ENCODE measurements at places on chromosomes 4 and X.

GRCh38 chr4:185263419-185263818 lies 54.0 kb downstream of the SNX25 start:
- no peak for DNase-seq

DNA sequence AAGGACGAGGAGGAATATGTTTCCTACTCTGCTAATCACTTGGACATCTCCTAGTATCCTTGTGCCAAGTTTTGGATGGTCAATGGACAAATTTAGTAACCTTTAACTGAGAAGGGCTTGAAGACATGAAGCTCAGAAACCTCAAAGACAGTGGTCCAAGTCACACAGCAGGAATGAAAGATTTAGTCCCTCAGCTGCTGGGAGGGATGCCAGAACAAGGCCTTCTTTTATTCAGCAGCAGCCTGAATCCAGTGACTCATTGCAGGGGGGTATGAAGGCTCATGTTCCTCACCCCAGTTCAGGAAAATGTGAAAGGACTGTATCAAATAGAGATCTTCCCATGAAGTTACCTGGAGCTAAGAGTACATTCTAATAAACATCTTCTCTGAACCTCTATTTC lies 214.9 kb upstream of the UGT8 start:
- DNase-seq: no peak

DNA sequence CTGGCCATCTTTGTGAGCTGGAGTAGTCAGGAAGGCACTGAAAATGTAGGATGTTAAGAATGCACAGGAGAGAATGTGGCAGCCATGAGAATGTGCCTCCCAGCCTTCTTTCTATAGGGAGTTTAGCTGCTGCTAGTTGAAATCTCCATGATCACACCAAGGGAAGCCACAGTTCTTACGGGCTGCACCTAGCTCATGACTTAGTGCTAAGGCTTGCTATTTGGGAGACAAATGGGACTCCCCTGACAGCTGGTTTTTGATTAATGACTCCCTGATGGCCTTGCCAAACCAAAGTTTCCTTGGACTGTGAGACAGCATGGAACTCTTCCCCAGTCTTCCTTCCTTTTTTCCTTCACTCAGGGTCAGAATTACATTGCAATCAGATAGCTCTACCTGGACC lies 9.2 kb downstream of the CTSO start:
- no peak for DNase-seq

DNA sequence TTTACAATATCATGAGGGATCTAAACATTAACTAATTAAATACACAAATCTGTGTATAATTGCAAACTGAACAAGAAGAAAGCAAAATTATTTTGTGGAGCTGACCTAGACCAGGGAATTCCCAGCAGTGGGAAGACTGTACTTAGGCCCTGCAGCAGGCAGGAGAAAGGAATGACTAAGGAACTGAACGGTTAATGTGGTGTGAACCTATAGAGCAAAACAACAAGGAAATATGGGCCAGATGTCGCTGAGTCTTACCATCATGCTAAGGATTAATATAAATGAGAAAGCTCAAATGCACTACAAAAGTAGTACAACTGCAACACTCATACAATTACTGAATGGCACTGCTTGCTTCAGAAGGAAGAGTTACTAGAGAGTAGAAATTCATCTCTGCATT lies 120.3 kb upstream of the ATXN3L start:
- DNase-seq: no peak

DNA sequence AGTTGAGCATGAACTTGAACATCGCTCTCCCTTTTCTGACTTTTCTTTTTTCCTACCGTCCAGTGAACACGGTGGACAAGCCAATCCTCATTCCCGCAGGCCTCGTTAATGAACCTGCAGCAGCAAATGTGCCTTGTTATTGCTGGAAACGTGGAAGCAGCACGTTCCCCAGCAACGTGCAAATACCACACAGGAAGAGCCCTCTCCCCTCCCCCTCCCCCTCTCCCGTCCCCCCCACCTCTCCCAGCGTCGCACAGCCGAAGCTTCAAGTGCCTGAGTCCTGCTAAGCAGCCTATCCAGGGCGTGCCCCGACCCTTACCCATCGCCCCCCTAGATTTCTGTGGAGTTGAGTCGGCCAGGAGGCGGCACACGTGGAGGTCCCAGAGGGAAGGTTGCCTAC lies 219.9 kb downstream of the BCOR start:
- DNase-seq: no peak

DNA sequence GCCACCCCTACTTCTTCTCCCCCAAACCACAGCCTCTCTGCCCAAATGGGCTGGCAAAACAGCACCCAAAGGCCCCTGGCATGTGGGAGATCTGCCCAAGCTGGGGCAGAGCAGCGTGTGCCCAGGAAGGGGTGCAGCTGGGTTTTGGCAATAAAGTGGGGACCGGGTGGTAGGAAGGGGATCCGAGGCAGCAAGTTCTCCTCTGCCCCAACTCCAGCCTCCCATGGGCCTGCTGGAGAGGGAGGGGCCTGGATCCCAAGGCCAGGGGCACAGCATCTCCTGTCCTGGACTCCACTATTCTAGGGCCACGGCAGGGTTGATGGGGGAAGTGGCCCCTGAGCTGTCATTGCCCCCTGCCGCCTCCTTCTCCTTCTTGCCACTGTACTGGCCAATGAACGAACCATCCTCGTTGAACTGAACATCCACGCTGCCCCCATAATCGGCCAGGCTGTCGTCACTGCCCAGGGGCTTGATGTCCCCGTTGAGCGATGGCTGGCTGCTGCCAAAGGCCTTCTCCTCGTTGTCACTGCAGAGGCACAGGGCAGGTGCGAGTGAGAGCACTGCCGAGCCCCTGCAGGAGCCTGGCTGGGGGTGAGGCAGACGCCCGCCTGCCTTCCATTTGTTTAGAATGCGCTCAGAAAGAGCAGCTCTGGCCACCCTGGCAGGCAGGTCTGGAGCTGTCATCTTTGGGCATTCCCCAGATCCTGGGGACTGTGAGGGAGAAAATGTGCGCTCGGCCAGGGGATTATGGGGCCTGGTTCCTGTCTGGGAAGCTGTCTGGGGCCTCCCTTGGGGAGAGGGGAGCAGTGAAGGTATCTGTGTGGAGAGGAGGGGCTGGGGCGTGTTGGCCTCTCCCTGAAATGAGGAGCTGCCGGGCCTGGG lies 23.4 kb downstream of the L1CAM start:
- DNase-seq: no peak

DNA sequence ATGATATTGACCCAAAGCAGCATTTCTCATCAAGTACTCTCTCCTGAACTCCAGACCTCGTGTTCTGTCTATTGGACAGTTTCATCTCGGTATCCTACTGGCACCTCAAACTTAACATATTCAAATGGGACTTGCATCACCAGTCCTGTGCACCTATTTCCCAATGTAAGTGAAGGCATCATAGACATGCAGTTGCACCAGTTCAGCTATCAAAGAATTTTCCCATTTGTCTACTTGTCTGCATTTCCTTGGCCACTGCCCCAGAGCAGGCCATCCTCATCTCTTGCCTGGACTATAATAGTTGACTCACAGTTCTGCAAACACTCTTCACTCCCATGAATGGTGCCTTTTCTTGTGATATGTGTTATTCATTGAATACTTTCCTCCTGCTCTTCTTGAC lies 11.3 kb upstream of the LIMCH1 start:
- DNase-seq: no peak

GRCh38 chr4:158817562-158818296 lies 48.9 kb downstream of the FNIP2 start:
- DNase-seq: no peak

DNA sequence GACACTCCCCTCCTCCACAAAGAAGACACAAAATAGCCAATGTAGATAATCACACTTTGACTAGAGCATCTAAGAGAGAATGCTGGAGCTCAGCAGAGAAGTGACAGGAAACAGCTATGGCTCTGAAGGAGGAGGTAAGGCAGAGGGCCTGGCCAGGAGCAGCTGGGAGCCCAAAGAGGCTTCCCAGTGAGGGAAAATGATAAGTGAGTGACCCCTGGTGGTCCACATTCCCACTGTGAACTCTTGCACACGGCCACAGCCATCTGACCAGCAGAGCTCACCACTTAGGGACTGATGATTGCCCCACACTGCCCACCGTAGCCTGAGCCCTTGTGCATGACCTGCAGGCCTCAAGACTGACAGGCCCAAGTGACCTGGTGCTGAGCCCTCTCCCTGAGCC lies 162.7 kb upstream of the GALNTL6 start:
- no peak for DNase-seq

DNA sequence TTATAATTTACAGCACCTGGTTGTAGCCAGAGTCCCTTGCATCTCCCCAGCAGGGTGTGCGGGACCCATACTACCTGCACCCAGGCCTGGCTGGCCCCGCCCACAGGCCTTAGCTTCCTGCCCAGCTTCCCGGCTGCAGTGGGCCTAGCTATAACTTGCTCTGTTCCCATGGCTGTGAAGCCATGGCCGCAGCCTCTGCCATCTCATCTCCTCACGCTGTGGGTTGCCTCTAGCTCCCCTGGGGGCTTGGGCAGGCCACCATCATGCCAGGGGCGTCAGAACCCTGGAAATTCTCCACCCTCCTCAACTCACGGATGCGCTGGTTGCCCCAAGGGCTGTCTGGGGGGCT lies 26.1 kb upstream of the SORBS2 start:
- DNase-seq: no peak

DNA sequence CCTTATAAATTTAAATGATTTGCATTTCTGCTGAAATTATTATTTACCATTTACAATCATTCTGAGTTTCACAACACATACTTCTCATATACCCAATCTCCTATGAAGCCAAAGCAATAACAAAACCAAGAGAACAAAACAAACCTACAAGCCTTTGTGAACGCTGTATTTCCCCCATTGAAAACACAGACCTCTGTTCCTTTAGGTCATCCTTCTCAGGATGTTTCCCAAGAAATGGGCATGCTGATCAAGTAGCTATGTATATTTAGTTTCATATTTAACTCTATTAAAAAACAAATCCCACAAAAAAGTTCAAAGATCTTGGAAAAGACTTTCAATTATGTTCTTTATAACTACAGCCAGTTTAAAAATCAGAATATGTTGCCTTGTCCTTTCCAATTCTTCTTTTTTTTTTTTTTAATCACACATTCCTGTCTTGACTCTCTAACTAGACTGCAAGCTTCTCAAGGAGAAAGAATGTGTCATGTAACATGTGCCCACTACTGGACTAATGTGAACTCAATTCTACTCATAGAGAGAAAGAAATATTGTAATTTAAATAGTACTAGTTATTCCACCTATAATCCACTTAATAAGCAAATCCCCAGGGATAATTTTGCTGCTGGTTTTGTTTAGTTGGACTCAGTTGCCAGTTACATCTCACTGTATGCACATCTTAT lies 84.3 kb upstream of the PRSS48 start:
- no peak for DNase-seq

DNA sequence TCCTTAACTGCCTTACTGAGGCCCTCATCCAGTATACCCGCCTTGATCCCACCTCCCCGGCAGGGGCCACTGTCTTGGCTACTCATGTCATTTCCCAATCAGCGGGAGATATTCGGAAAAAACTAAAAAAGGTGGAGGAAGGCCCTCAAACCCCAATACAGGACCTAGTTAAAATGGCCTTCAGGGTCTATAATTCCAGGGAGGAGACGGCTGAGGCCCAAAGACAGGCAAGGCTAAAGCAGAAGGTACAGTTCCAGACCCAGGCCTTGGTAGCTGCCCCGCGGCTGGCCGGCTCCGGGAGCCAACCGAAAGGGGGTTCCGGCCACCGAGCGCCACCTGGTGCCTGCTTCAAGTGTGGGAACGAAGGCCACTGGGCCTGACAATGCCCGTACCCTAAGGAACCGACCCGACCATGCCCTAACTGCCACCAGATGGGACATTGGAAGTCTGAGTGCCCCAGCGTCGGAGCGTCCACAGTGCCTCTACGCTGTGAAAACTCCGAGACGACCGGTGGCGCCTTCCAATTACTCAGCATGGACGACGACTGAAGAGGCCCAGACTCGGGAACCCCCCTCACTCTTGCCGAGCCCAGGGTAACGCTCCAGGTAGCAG lies 959.6 kb downstream of the RPA4 start:
- no peak for DNase-seq

GRCh38 chrX:150446151-150446550 lies 83.0 kb downstream of the MAMLD1 start:
- no peak for DNase-seq

DNA sequence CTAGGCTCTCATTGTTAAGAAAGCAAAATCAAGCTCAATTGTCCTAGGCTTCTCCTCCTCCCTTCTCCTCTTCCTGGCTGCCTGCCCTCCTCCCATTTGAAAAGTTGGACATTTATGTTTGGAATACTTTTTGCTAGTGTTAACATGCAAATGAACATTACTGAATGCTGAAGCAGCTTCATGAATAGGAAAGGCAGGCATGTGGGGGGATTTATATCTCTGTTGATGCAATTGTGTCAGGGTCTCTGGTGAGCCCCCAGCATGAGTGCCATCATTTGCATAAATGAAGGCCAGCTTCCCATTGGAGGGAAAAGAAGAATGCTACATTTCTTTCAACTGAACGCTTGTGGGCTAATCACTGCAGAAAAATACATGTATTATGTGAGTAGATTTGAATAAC lies 160.1 kb upstream of the NDST3 start:
- no peak for DNase-seq

DNA sequence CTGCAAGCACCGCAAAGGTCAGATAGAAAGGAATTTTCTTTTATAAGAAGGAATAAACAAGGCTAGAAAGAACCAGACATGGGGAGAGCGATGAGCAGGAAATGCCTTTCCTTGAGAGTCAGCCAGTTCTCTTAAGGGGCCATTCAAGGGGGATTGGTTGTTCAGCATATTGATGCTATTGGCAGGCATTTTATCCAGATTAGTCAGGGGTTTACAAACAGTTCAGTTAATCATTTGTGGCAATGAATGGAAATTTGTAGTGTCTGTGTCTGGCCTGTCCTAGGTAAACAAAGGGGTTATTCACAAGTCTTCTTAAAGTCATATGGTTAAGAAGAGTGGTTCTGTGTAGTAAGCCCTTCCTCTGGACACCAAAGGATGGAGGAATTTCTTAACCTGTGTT lies 184.7 kb upstream of the FRMPD4 start:
- no peak for DNase-seq

GRCh38 chr4:36043901-36044300 lies 200.4 kb downstream of the ARAP2 start:
- no peak for DNase-seq

- DNase-seq: no peak
Observed at GRCh38 chrX:42117318-42117717, 194.0 kb upstream of the CASK start.

DNA sequence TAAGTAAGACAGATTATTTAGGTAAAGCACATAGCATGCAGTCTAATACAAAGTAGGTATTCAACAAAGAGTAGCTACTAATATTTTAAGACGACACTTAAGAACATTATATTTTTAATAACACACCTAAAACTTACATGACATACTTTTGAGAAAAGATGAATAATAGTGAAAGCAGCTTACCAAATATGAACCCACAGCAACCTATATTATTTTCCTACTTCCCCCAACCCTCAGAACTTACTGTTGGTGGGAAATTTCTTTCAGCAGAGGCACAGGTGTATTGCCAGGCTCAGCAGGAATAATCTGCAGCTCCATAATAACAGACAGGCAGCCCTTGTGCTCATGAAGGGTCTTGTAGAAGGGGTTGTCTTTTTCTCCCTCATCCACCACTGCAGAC lies 498.9 kb downstream of the GLUD2 start:
- no peak for DNase-seq

All from spinal cord (tissue), 10 donors.